ENCODE measurements at places on chromosomes 2 and 18. TPM values are rescaled to one million over a fixed set of nuclear protein-coding genes. Genes with fewer than 3 reads are reported as not detected.

The OTX1 gene
- total RNA-seq, result not detected

The VWA3B gene
- 0.29 TPM for total RNA-seq

The CRYGC gene
- not detected for total RNA-seq

The SOWAHC gene
- 8.8 TPM for total RNA-seq

The FBXO11 gene
- total RNA-seq, result 64.6 TPM

GRCh38 chr2:136125236-136125635, 7.3 kb upstream of the CXCR4 start:
- no peak for DNase-seq

DNA sequence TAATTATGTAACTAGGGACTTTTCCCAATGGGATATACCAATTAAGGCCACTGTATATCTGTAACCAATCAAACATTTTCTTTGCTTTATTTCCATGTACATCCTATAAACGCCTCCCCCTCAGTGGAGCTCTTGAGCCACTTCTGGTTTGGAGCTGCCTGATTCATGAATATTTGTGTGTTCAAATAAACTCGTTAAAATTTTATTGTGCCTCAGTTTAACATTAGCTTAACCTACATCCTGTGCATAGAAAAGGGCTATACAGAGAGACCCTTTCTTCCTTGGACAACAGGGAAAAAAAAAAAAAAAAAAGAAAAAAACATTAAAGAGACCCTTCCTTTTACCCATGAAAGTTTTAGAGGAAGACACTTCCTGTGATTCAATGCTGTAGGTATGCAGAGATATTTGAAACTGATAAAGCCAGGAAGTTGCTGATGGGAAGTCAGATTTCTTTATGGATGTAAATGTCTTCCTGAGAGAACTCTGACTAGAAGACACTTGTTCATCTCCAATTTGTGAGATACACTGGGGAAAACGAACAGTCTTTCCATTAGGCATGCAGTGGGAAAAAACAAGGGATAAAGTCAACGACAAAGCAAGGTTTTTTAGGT, 614.6 kb upstream of the SOX11 start:
- no peak for DNase-seq

GRCh38 chr2:232516551-232516950, 3.6 kb upstream of the PRSS56 start:
- DNase-seq, result no peak

DNA sequence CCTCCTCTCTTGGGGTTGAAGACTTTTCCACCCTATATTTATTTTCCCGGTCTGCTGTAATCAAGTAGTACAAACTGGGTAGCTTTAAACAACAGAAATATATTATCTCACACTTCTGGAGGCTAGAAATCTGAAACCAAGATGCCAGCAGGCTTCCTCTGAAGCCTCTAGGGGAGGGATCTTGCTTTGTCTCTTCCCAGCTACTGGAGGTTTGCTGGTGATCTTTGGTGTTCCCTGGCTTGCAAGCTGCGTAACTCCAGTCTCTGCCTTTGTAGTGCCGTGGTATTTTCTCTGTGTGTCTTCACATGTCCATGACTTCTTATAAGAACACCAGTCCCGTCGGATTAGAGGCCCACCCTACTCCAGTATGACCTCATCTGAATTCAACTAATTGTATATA, 44.4 kb downstream of the MYO3B start:
- DNase-seq, result no peak

GRCh38 chr2:2830576-2830975, 499.5 kb upstream of the MYT1L start:
- no peak for DNase-seq

- no peak for DNase-seq
These were observed 197.7 kb upstream of the SH3BP4 start for GRCh38 chr2:234754126-234754525.

- no peak for DNase-seq
These were observed 550.7 kb downstream of the RIT2 start for GRCh38 chr18:42564761-42565160.

DNA sequence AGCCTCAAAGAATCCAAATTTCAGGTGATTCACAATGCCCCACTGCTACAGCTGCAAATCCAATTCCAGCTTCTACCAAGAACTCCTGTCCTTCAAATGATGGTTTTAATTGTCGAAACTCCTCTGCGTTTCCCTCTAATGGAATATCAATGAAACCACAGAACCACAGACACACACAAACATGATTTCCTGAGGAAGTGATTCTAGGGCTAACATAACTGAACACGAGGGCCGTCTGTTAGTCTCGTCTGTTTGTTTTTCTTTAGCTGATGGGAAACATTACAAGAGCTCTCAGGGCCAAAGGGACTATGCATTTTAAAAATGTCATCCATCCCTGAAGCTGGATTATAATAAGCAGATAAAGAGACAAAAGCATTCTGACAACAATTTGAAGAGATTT, 59.4 kb downstream of the RNF152 start:
- no peak for DNase-seq

DNA sequence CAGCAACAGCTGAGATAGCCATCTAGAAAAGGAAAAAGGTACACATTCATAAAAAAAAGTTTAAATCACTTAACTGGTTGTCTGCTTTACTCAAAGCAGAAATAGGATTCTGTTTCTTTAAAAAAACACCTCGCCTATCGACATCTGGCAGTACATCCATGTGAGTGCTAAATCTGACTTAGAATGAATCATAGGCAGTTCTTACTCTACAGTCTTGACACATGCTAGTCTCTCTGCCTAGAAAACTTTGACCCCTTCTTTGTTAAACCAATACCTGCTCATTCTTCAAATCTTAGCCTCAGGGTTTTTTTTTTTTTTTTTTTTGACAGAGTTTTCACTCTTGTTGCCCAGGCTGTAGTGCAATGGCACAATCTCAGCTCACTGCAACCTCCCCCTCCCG, 37.1 kb upstream of the GPR75 start:
- DNase-seq, result no peak

DNA sequence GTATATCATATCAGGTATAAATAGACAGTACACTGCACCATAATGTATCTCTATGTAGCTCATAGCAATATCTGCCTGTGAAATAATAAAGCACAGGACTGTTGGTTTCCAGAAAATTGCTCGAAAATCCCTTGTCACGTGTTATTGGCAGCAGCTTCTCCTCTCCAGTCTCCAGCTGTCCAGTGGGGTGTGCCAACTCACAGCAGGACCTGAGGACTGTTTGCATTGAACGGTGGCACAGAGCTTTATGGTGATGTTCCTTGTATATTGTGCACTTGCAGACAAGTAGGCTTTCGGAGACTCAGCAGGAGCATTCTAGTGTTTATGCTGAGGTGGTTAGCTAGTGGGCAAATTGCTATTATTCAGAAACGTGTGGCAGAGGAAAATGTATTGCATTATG, 182.2 kb upstream of the ATP5MC3 start:
- no peak for DNase-seq
